ENCODE measurements at places on chromosomes 7 and 10.

DNA sequence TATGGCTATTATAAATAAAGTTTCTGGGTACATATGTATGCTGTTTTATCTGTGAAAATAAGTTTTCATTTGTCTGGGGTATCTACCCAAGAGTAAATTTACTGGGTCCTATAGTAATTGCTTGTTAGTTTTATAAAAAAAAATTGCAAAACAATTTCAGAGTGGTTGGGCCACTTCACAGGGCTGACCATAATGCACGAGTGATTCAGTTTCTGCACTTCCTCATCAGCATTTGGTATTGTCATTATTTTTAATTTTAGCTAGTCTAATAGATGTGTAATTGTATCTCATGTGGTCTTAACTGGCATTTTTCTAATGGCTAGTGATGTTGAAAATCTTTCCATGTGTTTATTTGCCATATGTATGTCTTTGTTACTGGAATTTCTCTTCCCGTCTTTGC is 452.4 kb upstream of the AKR1E2 start:
- DNase-seq, result no peak

DNA sequence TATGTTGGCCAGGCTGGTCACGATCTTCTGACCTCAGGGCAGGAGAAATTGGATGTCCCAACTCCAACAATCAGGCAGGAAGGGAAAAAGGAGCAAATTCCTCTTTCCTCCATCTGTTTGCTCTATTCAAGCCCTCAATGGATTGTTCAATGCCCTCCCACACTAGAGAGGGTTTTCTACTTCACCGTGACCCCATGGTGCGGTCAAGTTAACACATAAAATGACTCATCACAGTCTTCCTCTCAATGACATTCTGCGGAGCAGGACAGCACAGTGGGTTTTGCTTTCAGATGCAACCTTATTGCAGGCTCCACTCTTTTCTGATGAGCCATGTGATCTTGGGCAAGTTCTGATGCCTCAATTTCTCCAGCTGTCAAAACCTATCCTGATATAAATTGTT is 364.9 kb downstream of the ANKRD30A start:
- DNase-seq, result no peak

DNA sequence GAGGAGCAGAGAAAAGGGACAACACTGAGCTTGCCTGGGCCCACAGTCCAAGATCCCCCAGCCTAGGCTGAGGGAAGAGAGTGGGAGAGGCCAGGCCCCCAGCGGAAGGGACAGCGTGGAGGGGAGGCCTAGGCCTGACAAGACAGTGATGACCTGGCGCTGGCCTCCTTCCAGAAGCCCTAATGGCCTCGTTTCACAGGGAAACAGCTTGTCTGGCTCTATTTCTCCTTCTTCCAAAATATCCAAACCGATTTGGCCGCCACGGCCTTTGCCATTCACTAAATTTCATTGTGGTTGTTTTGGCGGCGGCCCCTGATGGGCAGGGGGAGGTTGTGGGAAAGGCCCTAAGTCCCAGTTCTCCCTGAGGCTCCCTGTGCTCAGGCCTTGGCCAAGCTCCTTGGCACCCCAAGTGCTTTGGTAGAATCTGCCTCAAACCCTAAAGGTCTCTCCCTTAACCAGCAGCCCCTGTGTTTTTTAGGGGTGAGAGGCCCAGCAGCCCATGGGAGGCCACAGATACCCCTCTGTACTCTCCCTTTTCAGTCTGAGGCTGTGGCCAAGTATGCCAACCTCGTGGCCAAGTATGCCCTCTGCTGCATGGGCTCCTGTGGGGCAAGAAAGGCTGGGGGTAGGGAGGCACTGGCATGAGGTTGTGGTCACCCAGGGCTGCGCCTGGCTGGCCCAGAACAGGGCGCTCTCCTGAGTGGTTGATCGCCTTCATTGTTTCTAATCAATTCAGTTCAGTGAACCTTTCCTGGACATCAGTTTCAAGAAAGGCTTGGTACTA is 37.3 kb downstream of the PAX2 start:
- no peak for DNase-seq

DNA sequence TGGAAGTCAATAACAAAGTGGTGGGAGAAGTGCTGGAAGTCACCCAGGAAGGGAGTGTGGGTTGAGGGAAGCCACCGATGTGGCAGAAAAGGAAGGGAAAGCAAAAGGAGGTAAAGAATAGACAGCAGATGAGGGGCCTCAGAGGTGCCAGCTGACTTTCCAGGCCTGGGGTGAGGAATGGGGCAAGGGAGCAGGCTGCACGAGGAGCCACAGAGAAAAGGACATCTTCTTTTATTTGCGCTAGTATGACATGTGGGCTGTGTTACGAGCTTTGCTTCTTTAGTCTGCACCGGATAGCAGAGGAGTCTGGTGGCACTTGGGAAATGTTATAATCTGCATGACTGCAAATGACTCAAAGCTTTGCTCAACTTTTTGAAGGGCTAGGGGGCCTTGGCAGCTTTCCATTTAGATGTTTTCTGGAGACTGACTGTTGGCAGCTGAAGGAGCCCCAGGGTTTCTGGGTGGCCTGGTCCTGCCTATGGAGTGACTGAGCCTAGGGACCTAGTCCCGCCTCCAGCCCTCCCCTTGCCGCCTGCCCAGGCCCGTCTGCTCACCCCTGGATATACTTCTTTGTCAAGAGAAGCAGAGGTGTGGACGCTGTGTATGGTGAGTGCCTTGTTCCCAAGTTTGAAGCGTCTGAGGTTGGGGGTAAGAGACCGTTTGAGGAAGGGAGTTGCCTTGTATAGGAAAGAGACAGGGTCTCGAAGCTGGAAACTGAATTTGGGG is 5.1 kb downstream of the PRXL2A start:
- DNase-seq, result no peak

DNA sequence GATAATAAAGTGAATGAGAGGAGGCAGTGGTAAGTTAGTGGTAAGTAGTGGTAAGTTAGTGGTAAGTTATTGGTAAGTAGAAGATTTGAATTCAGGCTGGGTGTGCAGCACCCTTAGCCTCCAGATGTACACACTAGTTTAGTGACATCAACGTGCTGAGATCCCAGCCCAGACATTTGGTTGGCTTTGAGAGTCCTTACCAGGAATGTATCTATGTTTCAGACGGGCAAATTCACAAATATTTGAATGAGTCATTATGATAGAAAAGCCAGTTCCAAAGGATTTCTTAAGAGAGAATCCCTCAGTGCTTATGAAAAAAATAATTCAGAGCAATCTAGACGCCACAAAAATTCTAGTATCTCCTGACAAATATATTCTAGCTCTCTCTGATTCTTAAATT is 70.0 kb downstream of the ARL4A start:
- DNase-seq, result no peak

DNA sequence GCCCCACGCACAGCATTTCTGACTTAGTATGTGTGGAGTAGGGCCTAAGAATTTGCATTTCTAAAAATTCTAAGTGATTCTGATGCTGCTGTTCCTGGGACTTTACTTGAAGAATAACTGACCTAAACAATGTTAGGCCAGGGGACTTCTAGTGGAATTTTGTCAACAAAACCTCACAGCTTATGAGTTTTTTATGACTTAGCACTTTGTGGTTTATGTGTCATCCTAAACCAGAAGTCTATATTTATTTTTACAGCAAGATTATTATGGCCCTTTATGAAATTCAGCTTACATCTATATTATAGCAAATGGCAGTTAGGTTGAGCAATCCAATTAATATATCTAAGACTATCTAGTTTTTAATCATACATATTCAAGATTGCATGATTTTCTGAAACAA is 24.6 kb upstream of the BET1 start:
- no peak for DNase-seq

DNA sequence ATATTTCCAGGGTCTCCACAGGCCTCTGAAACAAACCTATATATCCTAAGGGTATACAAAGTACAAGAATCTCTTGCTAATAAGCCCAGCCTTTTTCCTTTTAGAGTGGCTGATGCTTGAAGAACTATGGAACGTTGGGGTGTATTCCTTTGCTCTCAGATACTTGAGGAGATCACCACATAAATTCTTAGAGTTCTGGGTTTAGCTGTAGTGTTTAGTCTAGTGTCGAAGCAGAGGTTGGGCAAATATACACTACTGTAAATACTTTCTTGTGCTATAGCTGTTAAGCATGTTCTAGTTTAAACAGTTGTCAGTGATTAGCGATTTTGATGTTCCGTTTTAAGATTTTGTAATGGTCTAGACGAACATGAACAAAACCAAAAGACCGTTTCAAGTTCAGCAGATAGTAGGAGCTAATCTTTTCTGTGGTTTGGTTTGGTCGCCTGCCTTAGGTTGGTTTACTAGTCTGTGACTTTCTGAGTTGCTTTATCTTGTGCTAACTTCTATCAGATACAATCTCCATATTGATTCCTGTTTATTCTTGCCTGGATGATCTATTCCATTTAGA is 229.6 kb downstream of the NSUN6 start:
- no peak for DNase-seq

DNA sequence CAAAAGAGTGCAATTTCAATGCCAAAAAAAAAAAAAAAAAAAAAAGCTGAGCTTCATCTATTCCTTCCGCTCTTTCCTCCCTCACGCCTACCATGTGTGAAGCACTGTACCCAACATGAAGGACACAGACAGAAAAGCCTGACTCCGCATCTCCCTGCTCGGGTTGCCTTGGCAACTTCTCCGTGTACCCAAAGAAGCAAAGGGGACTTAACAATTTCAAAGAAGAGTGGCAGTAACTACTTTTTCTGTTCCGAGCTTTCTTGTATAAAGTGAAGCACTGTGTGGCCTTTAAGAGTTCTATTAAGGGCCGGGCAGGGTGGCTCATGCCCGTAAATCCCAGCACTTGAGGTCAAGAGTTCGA is 177.7 kb downstream of the PRKCQ start:
- no peak for DNase-seq

DNA sequence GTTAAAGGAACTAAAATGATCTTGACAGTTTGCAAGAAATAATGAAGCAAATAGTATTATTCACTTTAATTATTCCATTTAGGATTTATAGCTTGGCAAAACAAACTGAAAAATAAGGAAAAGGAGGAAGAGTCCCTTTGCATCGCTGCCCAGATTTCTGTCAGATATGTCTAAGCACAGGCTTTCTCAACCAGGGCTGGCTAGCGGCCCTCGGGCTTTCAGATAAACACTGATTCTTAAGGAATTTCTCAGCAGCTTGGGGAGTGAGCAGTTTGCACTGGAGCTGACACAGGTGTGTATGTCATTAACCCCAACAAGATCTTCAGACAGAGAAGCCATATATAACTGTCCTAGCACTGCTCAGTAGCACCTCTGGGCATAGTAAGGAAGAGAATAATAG is 47.9 kb upstream of the SEMA3D start:
- DNase-seq, result no peak

- no peak for DNase-seq
Observed at GRCh38 chr7:139798221-139798620, 20.4 kb upstream of the HIPK2 start.

GRCh38 chr10:124942317-124943169 is 620 bp downstream of the ZRANB1 start:
- DNase-seq, result no peak

DNA sequence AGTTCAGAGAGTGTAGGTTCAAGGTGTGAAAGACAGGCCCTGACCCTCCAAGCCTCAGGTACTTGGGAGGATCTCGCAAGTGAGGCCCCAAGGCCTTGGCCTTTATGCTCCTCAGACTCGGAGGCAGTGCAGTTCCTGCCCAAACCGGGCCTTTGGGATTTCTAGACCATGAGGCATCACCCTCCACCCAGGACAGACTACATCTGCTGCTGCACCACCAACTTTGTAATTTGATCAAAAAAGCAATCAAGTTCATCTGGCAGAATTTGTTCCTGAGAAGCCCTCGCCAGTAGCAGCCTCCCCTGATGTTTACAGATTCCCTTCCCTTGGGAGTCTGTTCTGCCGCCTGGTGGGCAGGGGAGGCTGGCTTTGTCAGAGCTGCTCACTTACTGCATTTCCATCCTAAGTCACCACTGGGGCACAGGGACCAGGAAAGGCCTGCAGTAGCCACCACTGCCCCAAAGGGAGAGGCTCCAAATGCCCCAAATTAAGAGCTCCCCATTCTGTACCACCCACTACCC is 2.1 kb downstream of the CAMK2G start:
- no peak for DNase-seq

- no peak for DNase-seq
Observed at GRCh38 chr7:82549616-82550285, 106.2 kb upstream of the CACNA2D1 start.

GRCh38 chr10:13920031-13920430 is 333.3 kb downstream of the PRPF18 start:
- no peak for DNase-seq

DNA sequence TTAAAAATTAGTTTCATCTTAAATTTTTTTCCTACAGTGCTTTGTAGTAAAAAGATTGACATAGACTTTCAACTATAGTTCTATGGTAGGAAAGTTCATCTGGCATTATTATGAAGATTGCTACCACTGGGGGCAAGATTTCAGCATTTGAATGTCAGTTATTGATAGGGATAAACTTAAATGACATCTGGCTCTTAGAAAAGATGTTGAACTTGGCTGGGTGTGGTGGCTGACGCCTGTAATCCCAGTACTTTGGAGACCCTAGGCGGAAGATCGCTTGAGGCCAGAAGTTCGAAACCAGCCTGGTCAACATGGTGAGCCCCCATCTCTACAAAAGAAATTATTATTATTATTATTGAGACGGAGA is 1.4 kb upstream of the TRA2A start:
- no peak for DNase-seq

All from HEK293T (cell line).